ENCODE measurements at places on chromosomes 5 and 9. TPM values are rescaled to one million over a fixed set of nuclear protein-coding genes. Genes with fewer than 3 reads are reported as not detected.
A peak's percentile ranks its signal among the peaks of the same experiment; 100 is the strongest.

DNA sequence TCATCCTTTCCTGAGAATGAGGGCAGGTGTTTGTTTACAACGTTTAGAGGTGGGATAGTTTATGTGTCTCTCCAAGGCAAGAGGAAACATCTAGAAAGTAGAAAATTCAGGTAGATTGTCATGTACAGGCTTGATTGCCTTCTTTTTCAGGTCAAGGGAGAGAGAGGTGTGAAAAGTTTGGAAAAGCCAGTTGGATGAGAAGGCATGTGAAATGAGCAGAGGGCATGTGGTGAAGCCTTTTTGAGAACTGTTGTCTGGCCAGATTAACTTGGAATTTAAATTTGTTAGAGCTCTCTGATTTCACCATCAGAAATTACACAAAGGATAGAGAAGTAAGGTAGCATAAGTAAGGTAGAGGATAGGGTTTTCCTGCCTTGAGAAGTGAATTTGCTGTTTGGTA is 74.6 kb downstream of the SNX24 start:
- DNase-seq = no peak

DNA sequence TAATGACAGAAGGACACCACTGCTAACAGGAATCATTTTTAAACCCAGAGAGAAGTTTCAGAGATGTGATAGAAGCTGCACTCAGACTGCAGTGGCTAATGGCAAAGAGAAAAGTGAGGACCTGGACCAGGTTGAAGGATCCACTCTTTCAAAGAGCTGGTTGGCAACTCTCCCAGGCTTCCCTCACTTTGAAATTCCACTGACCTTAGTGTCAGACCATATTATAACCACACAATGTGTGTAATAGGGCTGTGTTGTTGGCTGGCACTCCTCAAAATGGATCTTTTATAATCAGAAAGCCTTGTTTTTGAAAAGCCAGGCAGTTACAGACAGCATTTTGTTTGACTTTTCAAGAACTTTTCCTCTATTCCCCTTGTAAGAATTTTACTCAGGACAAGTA is 280.7 kb downstream of the PRELID2 start:
- peak; percentile 62 for DNase-seq

DNA sequence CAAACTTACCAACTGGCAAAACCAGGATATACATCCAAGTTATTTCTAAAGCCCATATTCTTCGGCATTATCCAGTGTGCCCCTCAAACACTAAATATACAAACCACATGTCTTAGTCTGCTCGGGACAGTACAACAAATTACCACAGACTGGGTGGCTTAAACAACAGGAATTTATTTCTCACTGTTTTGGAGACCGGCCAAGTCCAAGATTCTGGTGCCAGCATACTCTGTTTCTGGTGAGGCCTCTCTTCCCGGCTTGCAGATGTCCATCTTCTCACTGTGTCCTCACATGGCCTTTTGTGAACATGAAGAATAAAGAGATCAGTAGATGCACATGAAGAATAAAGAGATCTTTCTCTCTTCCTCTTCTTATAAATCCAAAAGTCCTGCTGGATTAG is 12.9 kb upstream of the SLCO6A1 start:
- no peak for DNase-seq

GRCh38 chr9:89497257-89497963 is 503 bp downstream of the SEMA4D start:
- DNase-seq = no peak

GRCh38 chr5:154430961-154431630 is 14.7 kb upstream of the SAP30L start:
- no peak for DNase-seq

- DNase-seq = peak; percentile 95
These were observed 47.8 kb downstream of the NR3C1 start for GRCh38 chr5:143355710-143356109.

MGAT1 gene
- total RNA-seq = 62.1 TPM

- DNase-seq = peak; percentile 94
These were observed 141.6 kb downstream of the SLC25A46 start for GRCh38 chr5:110880413-110880812.

DNA sequence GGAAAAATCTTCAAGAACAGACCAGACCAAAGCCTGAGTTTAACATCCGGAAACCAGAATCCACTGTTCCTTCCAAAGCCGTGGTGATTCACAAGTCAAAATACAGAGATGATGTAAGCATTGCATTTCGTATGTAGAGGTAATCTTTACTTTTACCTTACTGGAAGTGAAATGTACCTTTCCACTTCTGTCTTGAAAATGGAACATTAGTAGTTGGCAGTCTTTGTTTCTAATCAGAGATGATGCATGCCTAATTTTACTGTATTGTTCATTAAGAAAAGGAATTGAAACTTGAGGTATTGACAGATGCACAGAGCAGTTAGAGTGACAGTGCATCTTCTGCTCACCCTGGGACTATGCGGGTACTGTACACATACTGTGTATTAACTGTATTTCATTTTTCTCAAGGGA is 34.6 kb downstream of the HABP4 start:
- DNase-seq = no peak

GRCh38 chr9:90961375-90961774 is 159.8 kb downstream of the SYK start:
- peak; percentile 84 for DNase-seq

GPR151 gene
- total RNA-seq = not detected

DNA sequence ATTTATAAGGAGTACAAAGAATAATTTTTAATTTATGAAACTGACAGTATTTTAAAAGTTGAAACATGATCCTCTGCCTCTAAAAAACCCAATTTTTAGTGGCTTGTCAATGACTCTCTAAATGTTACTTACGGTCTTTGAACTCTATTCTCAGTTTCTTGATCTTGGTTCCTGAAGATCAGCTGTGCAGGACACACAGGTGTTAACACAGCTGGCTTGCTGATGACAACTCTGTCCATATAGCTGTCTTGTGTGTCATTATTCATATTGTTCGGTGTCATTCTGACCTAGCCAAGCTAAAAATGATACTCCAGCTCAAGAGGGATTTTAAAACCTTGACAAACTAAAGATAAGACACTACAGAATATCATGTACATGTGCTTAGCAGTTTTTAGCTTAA is 314.5 kb downstream of the CCDC171 start:
- no peak for DNase-seq

DNA sequence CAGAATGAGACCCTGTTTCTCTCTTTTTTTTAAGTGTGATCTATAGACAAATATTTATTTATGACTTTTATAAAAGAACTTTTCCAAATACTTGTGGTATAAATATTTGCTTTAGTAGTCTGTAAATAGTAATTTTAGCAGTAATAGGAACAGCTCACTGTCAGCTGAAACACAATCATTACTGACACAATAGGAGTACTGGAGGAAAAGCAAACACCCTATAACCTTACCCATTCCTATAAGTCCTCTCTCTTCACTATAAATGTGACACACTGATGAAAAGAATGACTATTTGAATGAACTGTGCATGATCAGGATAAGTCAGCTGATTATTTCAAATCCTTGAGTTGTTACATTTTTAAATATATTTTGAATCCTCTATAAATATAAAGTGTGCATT is 72.4 kb downstream of the CDH12 start:
- no peak for DNase-seq

DNA sequence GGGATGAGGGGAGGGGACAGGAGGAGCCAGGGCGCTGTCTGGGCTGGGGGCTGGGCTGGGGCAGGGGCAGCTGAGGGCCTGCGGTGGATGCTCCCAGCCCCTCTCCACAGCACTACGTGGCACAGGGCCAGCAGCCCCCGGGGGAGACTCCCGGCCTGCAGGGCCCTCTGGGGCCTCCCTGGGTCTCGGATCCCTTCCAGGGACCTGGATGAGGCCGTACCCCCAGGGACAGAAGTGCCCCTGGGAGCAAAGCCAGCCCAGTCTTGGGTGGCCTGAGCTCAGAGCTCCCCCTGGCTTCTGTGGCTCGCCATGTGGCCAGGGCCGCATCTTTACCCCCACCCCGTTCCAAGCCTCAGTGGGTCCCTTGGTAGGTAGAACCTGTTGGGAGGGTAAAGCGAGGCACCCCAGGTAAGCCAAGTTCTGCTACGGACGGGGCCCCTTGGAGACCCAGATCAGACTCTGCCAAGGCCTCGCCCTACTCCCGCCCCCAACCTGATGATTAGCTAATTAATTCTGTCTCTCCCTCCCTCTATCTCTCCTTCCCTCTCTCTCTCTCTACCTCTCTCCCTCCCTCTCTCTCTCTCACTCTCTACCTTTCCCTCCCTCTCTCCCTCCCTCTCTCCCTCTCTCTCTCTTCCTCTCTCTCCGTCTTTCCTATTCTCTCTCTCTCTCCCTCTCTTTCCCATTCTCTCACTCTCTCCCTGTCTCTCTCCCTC is 24.3 kb downstream of the KCNT1 start:
- no peak for DNase-seq

DNA sequence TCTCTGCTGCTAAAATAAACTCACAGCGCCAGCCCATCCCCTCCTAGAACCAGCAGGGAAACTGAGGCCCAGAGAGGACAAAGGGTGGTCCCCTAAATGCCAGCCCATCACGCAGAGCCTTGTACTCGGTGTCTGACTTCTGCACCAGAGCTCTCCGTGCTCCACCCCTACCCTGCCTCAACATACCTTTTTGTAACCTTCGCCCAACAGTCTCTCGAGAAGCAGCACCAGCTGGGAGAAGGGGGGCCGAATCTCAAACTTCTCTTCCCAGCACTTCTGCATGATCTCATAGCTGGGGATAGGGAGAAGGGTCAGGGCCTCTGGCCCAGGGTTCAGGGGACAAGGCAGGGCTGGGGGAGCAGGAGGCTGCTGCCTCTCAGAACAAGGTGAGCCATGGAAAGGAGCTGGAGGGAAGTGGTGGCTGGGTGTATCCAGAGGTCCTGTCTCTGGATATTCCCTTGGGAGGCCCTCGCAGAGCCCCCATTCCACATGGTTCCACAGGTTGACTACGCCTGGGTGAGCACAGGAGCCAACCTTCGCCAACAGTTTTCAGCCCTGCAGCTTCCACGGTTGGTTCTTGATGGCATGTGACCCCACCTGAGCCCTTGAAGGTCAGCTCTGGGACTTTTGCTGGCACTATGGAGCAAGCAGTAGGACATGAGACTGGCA is 32.3 kb upstream of the CSF1R start:
- no peak for DNase-seq

DNA sequence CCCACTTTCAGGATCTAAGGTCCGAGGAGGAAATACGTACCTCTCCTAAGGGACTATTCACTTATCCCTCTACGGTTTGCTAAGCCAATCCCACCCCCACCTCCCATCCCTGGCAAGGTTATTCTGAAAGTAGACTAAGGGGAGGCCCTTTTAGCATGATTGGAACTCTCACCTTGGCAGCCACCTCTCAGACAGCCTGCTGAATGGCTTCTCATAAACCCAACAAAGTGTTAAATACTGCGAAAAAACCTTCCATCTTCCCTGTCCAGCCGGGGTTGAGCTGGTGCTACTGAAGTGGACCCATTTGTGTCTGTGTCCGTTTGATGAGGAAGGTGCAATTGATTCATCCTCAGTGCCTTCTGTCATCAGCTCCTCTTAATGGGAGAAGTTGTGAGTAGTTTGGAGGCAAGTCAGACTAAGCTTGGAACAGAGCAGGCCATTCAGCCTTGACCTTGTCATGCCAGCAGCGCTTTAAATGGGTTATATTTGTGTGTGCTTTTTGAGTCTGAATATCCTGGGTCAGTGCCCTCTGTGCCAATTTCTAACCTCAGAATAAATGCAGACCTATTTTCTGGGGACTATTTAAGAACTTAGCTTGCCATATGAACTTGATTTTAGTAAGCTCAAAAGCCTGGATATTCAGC is 476.3 kb upstream of the ZNF608 start:
- DNase-seq = no peak

DNA sequence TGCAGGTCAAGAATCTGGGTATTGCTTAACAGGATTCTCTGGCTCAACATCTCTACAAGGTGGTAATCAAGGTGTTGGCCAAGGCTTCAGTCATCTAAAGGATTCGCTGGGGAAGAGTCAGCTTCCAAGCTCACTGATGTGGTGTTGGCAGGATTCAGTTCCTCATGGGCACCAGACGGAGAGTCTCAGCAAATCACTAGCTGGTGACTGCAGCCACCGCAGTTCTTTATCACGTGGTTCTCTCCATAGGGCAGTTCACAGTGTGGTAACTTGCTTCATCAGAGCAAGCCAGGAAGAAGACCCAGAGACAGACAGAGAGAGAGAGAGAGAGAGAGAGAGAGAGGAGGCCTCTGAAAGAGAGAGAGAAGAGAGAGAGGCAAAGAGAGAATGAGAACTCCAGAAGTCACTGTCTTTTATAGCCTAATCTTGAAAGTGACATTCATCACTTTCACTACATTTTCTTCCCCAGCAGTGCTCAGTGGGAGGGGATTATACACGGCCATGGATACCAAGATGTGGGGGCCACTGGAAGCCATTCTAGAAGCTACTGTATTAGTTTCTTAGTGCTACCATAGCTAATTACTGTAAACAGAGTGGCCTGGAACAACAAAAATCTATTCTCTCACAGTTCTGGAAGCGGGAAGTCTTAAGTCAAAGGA is 109.2 kb upstream of the SMIM23 start:
- DNase-seq = no peak

- no peak for DNase-seq
These were observed 428.4 kb downstream of the KDM4C start for GRCh38 chr9:7186175-7186574.

- no peak for DNase-seq
These were observed 298.5 kb downstream of the TRIM32 start for GRCh38 chr9:116985596-116985995.

MARCHF11 gene
- not detected for total RNA-seq

INSL4 gene
- not detected for total RNA-seq

All from bronchial epithelial cell (primary cell).